ENCODE measurements at places on chromosomes 1 and 21.
A peak's percentile ranks its signal among the peaks of the same experiment; 100 is the strongest.

DNA sequence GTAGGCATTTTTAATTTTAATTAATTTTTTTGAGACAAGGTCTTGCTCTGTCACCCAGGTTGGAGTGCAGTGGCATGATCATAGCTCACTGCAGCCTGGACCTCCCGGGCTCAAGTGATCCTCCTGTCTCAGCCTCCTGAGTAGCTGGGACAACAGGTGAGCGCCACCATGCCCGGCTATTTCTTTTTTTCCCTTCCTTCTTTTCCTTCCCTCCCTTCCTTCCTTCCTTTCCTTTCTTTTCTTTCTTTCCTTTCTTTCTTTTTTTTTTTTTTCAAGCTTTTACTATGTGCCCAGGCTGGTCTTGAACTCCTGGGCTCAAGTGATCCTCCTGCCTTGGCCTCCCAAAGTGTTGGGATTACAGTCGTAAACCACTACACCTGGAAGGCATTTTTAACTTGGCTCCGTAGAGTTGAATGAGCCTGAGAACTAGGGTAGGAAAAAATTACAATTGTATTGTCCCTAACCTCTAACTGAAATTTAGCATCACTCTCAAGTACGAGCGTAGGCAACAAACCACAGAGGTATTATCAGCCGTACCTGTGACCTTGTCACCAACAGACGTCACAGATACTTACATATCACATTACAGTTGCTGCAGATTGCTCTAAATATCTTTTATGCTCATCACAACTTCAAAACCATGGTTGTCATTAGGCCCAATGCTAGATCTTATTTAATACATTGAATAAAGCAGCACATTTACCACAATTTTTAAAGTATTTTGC, 8.0 kb downstream of the RUNX3 start:
- no peak for DNase-seq

- no peak for DNase-seq
Measured at GRCh38 chr1:12245116-12245515, 15.3 kb downstream of the VPS13D start.

GRCh38 chr1:95966866-95967265, 732.9 kb downstream of the RWDD3 start:
- no peak for DNase-seq

DNA sequence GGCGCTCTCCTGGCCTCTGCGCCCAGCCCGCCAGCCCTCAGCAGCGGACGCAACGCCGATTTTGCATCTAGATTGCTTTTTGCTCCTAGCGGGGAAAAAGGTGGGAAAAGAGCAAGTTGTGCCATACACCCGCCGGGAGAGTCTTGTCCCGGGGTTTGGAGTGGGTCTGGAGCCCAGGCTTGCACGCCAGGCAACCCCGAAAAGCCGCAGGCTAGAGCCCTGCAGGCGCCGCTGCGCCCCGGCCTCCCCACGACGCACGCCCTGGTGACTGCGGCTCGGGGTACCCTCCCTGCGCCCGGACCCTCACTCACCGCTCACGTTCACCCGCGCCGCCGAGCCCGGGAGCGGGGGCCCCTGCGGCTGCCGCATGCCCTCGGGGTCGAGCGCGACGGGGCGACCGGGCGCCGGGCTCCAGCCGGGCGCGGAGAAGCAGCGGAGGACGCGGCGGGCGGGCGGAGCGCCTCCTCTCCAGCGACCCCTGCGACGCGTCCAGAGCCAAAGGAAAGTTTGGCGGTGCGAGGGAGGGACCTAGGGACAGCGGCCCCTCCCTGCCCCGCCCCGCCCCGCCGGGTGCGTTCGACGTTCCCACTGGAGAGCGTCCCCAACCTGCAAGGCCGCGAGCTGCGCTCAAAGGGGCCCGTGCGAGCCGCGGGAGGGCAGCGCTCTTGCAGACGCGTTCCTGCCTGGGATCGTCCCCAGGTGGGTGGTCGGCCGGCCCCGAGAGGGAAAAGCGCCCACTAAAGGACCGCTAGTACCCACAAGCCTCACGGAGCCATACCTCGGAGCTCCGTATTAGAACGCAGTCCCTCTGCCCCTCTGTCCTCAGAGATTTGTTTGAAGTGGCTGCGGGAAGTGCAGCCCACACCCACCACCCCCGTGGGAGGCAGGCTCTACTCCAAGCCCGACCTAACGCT, at the start of gene LPAR3:
Gene LPAR3, minus strand, starts transcription at position 502 of the 914 bp plus-strand sequence. CDS start 27,086 bp downstream, outside the sequence.
- no peak for DNase-seq

DNA sequence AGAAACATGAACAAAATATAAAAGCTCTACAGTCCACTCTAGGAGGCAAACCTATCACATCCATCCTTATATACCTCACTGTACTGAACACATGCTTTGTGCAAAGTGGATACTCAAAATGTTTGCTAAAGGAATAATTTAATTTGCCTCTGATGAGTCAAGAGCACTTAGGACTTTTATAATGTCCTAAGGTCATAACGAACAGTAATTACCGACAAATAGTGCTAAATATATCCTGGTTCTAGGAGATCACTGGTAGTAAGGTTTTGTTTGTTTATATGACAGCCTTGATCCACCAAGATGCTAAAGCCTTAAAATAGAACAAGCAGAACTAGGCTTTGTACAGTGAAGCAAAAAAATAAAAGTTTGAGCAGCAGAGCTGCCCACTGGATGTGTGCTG, 70.6 kb downstream of the GADD45A start:
- no peak for DNase-seq

GRCh38 chr1:39407510-39407895, 83.9 kb upstream of the BMP8A start:
- no peak for DNase-seq

- DNase-seq, result no peak
Measured at GRCh38 chr21:31555741-31556191, 103.7 kb upstream of the SOD1 start.

- no peak for DNase-seq
Measured at GRCh38 chr1:53408013-53408754, 51.0 kb upstream of the DMRTB1 start.

- DNase-seq, result peak; percentile 83
Measured at GRCh38 chr1:26961826-26962225, 1.6 kb upstream of the KDF1 start.

DNA sequence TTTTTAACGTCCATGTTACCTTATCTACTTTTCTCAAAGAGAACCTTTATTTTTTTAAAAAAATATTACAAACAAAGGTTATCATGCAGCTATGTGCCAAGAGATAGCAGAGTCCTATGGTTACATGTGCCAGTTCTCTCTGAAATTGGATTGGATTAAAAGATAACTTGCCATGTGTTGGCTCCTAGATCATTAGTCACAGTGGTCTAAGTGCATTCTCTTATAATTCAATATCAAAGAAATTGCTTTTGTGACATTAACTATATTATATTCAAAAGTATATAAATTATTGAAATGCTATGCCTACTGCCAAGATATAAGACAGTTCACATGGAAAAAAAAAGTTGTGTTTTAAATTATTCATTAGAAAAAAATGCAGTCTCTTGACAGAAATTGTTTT, 494.2 kb downstream of the NEGR1 start:
- peak; percentile 34 for DNase-seq

DNA sequence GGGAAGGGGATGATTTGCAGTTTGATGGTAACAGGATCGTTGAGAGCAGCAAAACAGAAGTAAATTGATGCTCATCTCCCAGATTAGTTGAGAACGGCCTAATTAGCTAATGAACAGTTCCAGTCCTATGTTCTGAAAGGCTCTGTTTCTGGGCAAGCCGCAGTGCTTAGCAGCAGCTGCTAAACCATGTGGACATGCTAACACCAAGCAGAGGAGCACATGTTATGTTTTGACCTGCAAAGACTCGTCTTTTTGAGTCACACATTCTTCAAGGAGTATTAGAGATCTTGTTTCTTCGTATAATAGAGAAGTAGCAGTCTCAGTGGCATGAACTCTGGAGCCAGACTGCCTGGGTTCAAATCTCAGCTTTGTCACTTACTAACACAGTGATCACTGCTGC, 58.1 kb downstream of the CACNA1E start:
- no peak for DNase-seq

GRCh38 chr1:218683242-218683641, 338.1 kb downstream of the TGFB2 start:
- no peak for DNase-seq

DNA sequence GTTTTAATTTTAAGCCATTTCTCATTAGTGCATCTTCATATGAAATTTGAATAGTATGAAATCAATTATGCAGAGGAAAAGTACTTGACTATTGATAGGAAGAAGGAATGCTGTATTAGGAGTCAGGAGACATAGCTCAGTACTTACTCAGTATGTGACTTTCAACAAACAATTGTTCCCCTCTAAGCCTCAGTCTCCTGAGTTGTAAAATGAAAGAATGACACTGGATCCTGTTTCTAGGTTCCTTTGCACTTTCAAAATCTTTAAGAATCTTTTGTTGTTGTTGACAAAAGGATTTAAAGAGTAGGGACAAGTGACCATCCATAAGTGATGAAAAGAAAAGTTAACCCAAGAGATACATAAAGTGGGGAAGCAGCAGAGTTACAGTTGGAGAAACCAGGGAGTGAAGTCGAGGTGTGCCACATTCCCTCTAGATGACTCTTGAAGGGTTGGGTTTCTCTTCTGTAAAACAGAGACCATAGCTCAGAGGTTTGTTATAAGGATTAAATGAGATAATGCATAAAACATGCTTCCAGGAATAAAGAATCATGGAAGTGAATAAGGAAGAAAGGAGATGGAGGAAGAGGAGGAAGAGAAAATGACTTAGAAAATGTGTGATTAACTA, 105.7 kb upstream of the KCNJ15 start:
- DNase-seq, result no peak

DNA sequence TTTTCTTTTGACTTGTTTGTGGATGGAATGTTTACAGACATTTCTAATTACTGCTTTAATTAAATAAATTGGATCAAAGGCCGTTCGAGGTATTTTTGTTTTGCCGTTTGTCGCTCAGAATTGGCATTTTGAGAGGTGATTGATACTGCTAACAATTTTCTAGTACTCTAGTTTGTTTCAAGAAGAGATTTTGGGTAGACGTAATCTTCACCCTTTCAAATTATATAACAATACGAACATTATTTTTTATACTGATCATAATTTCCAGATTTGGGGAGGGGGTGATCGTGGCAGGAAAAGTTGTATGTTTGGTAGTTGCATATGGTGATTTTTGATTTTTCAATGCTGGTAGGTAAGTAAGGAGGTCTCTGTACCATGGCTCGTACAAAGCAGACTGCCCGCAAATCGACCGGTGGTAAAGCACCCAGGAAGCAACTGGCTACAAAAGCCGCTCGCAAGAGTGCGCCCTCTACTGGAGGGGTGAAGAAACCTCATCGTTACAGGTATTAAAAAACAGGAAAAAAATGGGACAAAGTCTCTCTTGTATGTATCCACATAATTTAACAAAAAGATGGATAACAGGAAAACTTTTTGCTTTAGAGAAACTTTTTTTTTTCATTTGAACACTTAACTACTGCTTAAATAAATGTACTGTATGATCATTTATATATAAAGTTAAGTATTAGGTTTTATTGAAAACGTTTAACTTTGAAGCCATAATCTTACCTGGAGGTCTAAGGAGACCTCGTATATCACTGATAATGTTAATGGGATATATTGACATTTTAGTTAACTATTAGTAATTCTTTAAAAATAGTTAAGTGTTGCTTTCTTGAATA, 1.7 kb downstream of the H3-3A start:
- no peak for DNase-seq

DNA sequence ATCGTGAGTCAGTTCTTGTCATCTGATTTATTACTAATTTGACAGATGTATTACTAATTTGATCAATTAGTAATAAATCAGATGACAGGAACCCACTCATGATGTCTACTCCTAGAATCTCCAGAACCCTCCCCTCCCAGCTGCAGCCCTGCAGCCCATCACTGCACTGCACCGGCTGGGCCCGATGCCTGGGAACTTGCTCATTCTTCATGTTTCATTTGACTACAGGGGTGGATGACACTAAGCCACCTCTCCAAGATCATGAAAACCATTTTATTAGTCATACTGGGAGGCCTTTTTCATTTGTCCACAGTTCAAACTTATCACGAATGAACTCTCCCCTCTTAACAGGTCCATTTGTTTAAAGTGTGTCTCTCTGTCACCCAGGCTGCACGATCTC, 41.0 kb downstream of the KCNH1 start:
- DNase-seq, result no peak

GRCh38 chr1:223010582-223011504, 132.2 kb downstream of the TLR5 start:
- DNase-seq, result no peak

DNA sequence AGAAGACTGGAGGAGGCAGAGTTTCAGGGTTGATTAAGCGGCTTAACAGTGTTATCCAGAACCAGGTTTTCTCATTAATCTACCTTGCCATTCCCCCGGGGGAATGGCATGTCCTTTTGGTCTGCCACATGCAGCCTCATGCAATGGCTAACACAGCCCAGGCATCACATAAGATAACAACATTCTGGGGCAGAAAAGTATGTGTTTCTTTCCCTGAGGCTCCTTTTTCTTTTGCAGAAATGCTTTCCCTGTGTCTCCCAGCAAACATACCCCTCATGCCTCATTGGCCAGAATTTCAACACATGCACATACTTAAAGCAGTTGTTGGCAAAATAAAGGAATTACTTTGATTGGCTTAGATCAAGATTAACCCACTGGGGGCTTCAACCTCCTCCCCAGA, 98.6 kb downstream of the OMA1 start:
- DNase-seq, result peak; percentile 79

DNA sequence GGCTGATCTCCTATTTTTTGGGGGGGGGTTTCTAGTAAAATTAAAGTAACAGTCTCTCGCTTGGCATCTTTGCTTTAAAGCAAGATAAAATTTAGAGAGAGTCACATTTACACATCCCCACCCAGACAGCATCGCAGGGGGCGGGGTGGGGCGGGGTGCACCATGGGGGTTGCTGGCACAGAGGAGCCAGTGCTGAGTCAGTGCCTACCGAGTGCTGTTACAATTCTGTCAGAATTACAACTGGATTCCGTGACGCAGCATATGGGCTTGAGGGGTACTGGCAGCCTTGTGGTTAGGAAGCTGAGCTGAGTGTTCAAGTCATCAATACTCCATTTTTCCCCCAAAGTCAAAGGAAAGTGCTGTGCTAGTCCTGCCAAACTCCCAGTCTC, 175.9 kb downstream of the PRDM16 start:
- no peak for DNase-seq

DNA sequence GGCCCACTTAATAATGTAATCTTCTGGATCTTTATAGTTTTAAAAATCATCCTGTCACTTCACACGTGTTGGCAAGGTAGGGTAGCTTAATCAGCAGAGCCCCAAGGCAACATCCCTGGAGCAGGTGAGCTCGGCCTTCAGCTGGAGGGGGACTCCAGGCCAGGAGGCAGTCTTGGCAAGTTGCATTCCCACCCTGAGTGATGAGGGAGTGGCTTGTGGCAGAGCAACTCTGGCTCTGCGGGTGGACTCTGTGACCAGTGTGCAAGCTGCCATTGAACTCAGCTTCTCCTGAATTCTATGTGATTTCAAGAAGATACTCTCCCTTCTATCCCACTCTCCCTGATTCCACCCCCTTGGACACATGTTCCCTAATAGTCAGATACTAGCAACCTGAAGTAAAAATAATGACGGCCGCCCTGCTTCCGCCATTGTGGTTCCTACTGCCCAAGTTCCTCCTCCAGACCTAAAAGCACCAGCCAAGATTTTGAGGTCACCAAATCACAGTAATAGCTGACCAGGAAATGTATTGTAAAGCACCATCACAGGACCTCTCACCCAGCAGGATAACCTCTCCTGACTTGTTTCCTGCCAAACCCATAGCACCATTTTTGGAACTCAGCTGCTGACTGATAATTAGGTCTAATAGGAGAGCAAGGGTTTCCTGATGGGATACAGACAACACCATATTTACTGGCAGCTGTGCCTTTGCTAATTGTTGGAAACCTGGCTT, 11.5 kb upstream of the LYST start:
- DNase-seq, result no peak

All from NCI-H226 (cell line).